ENCODE measurements at places on chromosomes 2 and 18.
A peak's percentile ranks its signal among the peaks of the same experiment; 100 is the strongest.

- no peak overlapping the region for H3K27ac ChIP-seq
- no peak overlapping the region for H3K4me3 ChIP-seq
- H3K27me3 ChIP-seq = no peaks in the 10 kb centered on the region
- peak; percentile 13 for DNase-seq
- peaks cover 41% of the 10 kb centered on the region for H3K4me1 ChIP-seq
Observed at GRCh38 chr2:74862020-74862964, 28.4 kb downstream of the HK2 start.

- no peak overlapping the region for H3K27ac ChIP-seq
- no peak overlapping the region for H3K4me3 ChIP-seq
- no peaks in the 10 kb centered on the region for H3K36me3 ChIP-seq
- H3K4me1 ChIP-seq = no peaks in the 10 kb centered on the region
- DNase-seq = no peak
Observed at GRCh38 chr2:146131048-146131447, 1611.1 kb upstream of the ZEB2 start.

DNA sequence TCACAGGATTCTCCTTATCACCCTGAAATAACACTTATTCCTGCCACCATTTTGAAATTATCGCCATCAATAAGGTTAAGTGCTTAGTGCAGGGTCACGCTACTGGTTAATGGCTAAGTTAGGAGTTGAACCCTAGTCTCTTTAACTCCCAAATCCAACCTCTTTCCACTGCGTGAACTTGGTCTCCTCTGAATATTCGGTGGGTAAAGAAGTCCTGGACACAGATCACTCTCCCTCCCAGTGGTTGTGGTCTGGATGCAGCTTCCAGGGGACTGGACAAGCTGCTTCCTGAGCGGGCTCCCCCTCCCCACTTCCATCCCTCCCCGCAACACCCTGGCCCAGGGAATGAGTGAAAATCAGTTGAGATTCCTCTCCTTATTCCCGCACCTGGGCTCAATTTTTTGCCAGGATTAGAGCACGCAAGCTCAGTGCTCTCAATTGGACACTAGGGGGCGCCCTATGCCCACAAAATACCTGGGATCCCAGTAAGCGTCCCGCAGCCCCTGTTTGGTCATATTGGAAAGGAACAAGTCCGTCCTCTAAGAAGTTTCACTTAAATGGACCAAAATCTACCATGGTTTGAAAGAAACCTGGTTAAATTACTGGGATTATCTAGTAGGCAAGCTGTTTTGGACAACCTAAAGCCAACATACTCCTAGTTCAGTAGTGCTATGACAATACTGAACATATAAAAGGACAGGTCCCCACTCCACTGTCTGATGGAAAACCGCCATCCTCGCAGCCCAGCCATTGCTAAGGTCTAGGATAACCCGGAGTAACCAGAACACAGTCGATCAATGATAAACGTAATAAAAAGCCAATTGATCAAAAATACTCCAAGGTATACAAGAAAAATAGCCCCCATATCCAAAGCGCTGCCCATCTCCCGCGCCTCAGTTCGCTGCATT lies 40.4 kb downstream of the DHRS9 start:
- H3K36me3 ChIP-seq = peaks cover 7% of the 10 kb centered on the region
- DNase-seq = peak; percentile 80
- no peak overlapping the region for H3K4me3 ChIP-seq
- peaks cover 54% of the 10 kb centered on the region for H3K4me1 ChIP-seq

DNA sequence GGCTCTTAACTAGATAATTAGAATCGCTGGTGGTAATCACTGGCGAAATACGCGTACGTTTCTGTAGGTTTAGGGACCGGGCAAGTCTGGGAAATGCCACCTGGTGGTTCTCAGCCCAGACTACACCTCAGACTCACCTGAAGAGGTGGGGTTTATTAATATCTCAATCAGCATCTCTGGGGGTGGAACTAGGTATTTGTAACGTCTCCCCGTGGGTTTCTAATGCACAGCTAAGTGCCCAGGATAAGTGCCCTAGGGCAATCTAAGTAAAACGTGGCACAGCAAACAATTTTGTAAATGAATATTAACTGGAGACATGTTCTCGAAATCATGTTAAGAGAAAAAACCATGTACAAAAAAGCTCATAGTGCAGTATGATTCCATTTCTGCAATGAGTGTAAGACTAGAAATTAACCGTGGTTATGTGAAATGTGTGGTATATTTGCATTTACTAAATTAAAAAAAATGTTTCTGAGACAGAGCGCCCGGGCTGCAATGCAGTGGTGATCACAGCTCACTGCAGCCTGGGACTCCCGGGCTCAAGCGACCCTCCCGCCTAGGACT lies 760 bp upstream of the CNOT11 start:
- peak; percentile 32 for DNase-seq
- peaks cover 13% of the 10 kb centered on the region for H3K36me3 ChIP-seq
- H3K27me3 ChIP-seq = no peaks in the 10 kb centered on the region
- peaks cover 46% of the 10 kb centered on the region for H3K4me1 ChIP-seq
- peak overlapping the region; percentile 94 for H3K4me3 ChIP-seq
- H3K27ac ChIP-seq = peak overlapping the region; percentile 96

GRCh38 chr2:170229125-170229524 lies 51.2 kb downstream of the MYO3B start:
- no peak overlapping the region for H3K4me3 ChIP-seq
- peaks cover 15% of the 10 kb centered on the region for H3K27me3 ChIP-seq
- no peaks in the 10 kb centered on the region for H3K4me1 ChIP-seq
- H3K27ac ChIP-seq = no peak overlapping the region
- no peak for DNase-seq

GRCh38 chr2:216758256-216759155 lies 63.2 kb upstream of the IGFBP5 start:
- H3K27ac ChIP-seq = no peak overlapping the region
- peaks cover 6% of the 10 kb centered on the region for H3K27me3 ChIP-seq
- no peaks in the 10 kb centered on the region for H3K4me1 ChIP-seq
- H3K36me3 ChIP-seq = no peaks in the 10 kb centered on the region
- no peak for DNase-seq

- no peak overlapping the region for H3K27ac ChIP-seq
- H3K4me3 ChIP-seq = no peak overlapping the region
- no peak for DNase-seq
- no peaks in the 10 kb centered on the region for H3K4me1 ChIP-seq
Observed at GRCh38 chr18:25805323-25805722, 285.1 kb downstream of the SS18 start.

- H3K36me3 ChIP-seq = no peaks in the 10 kb centered on the region
- H3K4me1 ChIP-seq = peaks cover 4% of the 10 kb centered on the region
- no peak overlapping the region for H3K4me3 ChIP-seq
- DNase-seq = no peak
- H3K27ac ChIP-seq = no peak overlapping the region
- peaks cover 29% of the 10 kb centered on the region for H3K27me3 ChIP-seq
Observed at GRCh38 chr18:9762526-9762925, 54.4 kb downstream of the RAB31 start.

DNA sequence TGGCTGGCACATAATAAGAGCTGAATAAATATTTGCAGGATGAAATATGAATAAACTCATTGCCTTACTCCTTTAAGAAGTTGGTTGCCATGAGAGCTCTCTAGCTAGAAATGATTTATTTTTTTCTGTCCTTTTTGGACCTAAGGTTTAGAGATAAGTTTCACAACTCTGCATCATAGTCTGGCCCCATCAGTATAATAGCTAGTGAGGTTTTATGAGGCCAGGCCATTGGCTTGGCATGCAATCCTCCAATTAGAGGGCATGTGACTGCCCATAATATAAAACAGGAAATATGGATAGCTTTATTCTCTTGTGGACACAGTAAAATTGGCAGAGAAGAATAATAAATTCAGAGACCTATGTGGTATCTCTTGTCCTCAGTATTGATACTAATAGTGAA lies 26.2 kb upstream of the INSIG2 start:
- peaks cover 27% of the 10 kb centered on the region for H3K27me3 ChIP-seq
- peaks cover 5% of the 10 kb centered on the region for H3K4me1 ChIP-seq
- H3K4me3 ChIP-seq = no peak overlapping the region
- H3K27ac ChIP-seq = no peak overlapping the region

DNA sequence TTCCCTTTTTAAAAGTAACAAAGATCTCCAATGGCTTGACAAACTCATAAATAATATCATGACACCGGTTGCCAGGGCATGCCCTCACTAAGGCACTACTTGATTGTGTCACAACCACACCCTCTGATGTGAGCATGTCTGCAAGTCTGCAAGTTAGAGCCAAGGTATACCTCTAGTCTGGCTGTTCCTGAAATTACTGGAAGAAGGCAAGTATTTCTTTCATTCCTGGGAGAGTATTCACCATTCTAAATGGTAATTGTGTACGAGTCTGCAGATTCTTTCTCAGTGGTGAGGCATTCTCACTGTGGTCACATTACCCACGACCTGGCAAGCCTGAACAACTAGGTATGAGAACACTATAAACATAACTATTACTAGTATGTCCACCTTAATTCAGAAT lies 25.7 kb upstream of the RNU4ATAC start:
- DNase-seq = no peak
- H3K27me3 ChIP-seq = no peaks in the 10 kb centered on the region
- H3K36me3 ChIP-seq = peaks cover 54% of the 10 kb centered on the region
- no peak overlapping the region for H3K4me3 ChIP-seq
- no peaks in the 10 kb centered on the region for H3K4me1 ChIP-seq
- no peak overlapping the region for H3K27ac ChIP-seq

DNA sequence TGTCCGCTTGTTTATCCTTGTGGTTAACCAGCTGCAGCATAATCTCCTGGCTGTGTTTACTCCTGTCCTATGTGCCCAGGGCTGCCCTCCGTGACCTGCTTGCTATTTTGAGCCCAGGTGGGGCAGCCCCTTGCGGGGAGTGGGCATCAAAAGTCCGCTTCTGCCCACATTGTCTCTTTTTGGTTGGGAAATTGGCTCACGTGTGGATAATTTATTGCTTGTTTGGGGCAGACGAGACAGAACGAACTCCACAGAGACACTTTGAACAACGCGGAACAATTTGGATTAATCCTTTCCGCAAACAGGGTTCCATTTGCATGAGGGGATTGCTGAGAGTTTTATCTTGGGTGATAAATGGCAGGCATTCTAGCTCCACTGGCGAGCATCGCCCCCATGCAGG lies 8.1 kb upstream of the CXCR4 start:
- peaks cover 9% of the 10 kb centered on the region for H3K36me3 ChIP-seq
- no peak for DNase-seq
- peaks cover 67% of the 10 kb centered on the region for H3K27me3 ChIP-seq
- no peak overlapping the region for H3K27ac ChIP-seq
